ENCODE measurements at places on chromosomes 7 and 10.

DNA sequence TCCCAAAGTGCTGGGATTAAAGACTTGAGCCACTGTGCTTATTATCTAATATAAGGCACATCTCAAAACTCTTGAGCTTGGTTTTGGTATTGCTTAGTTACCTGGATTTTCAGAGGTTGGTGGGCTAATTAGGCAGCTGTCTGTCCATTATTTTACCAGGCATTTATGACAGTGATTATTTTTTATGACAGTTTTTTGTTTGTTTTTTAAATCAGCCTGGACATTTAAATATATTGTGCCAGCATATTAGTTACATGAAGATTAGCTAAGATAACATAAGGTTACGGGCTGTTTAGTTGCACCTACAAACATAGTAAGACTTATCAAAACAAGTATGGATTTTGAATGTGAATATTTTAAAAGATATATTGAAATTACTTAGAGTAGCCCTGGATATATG, 2.6 kb upstream of the ZRANB1 start:
- DNase-seq, result no peak

GRCh38 chr7:43849047-43849446, 20.3 kb downstream of the MRPS24 start:
- DNase-seq, result no peak

- DNase-seq, result no peak
Observed at GRCh38 chr7:133054162-133054840, 27.6 kb downstream of the CHCHD3 start.

DNA sequence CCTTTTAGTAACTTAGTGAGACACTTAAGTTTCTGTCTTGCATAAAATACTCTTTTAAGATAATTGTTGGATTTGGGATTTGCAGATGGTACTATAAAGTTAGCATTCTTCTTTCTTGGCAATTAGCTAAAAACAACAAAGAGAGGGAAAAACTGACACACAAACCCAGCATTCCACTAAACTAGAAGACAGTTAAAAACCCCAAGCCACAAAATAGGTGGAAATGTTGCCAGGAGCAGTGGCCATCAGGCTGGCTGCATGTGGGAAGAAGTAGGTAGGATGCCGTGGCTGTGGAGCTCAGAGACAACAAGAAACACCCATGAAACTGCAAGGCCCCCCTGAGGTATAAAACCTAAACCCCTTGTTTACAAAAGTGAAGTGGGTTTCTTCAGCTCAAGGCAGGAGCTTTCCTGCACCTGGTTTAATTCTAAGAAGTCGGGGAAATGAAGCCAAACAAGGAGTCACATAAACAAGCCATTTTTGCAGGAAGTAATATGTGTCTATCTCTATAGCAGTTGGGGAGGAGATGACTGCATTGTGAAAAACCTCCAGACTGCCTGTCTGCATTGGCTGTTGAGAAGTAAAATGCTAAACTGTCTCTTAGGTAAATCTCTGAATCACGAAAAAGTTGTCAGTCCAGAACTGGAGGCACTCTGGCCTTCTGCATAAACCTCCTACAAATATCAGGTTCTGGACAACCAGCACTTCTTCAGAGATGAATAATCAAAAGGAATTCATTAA, 9.5 kb downstream of the RAB18 start:
- no peak for DNase-seq

DNA sequence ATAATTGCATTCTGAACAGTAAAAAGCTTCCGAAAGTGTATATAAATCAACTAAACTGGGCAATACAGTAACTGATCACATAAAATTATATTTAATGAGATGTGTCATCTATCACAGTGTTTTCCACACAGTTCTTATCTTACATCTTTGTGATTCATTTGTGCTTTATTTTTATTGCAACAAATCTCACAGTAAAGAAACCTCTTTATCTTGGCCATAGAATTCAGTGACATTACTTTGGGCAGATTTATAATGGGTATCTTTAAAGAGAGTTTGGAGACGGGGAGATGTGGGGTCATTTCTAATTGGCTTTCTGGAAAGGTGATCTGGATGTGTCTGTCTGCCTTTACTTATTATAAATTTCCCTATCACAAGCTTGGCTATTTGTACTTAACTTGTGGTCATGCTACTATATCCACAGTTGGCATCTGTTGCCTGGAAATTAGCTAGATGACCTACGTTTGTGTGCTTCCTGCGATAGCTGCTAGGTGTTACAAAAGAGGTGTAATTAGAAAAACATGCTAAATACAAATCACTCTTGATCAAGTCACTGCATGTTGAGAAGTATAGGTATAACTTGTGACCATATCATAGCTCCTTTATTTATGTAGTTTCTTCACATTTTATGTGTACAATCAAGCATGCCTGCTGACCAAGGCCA, 123.8 kb downstream of the ARID5B start:
- DNase-seq, result no peak

DNA sequence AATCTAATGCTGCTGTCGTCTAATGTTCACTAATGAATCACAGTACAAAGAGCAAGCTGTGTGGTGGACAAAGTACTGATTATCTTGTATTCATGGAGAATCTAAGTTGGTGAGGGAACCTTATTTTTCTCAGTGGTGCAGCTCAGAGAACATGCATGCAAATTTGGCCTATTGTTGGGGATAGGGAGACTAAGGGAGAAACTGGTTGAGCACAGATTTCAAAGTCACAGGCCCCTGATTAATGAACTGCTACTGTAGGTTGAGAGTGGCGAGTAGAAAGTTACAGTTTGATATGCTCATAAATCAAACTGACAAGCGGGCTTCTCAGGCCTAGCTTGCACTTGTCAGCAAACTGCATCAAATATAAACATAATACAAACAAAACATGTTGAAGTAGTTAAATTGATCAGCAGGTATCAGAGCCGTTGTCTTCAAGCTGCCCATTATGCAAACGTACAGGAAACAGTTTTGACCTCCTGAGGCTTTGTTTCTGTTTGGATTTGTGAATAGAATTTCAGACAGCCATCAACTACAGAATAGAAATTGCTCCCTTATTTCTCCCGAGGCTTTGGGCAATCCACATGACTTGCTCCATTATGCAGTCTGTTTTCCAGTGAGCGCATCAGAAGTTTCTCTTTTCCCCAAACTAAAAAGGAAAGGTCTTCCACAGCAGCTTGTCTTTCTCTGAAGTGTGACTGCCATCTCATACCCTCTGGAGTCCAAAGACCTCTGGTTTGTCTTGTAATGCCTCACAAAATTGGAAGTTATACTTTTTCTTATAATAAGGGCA, 215.8 kb downstream of the FOXP2 start:
- no peak for DNase-seq

- no peak for DNase-seq
Observed at GRCh38 chr7:96985992-96986391, 19.4 kb upstream of the DLX6 start.

DNA sequence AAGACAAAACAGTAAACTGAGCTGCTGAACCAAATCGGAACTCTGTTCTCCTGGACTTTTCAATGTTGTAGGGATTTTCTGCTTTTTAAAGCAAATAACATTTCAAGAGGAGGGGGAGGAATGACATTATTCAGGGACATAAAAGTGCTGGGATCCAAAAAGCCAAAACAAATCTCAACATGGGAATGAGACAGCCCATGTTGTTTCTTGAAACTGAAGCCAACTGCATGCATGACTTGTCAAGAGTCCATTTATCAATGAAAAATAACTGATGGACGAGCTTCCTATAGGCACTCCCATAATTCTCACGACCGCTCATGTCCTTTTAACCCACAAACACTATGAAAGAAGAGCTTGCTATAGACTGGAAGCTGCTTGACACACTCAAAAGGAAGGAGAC, 27.8 kb downstream of the FAM53B start:
- DNase-seq, result no peak

GRCh38 chr7:371779-372545, 82.0 kb downstream of the FOXL3 start:
- DNase-seq, result peak; percentile 84

- DNase-seq, result no peak
Observed at GRCh38 chr10:128322106-128322505, 195.9 kb upstream of the MKI67 start.

DNA sequence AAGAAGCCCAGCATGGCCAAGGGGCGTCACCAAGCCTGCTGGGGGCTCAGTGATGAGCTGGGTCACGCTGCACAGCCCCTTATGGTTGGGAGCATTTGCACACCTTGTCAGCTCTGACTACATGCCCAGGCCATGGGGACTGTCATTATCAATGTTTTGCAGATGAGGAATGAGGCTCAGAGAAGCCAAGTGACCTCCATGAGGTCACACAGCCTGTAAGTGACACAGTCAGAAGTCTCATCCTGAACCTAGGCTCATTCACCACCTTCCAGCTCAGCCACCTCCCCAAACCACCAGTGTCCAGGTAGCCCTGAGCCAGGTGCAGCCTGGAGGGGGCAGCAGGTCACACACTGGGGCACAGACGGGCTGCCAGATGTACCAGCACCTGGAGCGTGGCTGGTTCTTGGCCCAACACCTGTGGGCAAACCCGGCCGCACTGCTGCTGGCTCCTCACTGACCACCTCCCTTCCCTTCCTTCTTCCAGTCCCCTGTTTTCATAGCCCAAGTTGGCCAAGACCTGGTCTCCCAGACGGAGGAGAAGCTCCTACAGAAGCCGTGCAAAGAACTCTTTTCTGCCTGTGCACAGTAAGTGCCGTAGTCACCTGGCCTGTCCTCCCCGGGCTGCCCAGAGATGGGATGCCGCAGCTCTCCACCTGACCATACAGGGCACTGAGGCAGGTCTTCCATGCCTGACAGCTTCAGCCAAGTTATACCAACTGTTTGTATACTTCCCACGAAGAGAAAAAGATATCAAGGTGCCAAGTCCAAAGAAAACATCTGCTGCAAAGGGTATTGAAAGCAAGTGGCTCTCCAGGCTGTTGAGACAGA, 119.6 kb downstream of the RGS10 start:
- DNase-seq, result no peak

DNA sequence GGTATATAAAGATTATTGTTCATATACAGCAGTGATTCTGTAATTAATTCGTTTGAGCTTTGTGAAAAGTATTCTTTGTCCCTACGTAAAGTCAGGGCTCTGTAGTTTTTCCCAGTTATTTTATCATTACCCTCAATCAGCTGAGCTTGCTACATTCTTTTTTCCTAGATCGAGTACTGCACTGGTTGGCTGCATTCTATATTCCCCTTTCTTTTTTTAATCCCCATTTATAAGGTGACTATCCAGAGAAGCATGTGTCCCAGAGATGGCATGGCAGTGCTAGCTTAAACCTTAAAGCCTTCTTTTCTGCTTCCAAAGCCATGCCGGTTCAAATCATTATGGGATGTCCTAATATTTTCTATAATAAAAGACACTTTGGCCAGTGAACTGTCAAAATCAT, 230.1 kb upstream of the CELF2 start:
- DNase-seq, result no peak

- DNase-seq, result no peak
Observed at GRCh38 chr10:44977287-44978212, 1.1 kb downstream of the DEPP1 start.

DNA sequence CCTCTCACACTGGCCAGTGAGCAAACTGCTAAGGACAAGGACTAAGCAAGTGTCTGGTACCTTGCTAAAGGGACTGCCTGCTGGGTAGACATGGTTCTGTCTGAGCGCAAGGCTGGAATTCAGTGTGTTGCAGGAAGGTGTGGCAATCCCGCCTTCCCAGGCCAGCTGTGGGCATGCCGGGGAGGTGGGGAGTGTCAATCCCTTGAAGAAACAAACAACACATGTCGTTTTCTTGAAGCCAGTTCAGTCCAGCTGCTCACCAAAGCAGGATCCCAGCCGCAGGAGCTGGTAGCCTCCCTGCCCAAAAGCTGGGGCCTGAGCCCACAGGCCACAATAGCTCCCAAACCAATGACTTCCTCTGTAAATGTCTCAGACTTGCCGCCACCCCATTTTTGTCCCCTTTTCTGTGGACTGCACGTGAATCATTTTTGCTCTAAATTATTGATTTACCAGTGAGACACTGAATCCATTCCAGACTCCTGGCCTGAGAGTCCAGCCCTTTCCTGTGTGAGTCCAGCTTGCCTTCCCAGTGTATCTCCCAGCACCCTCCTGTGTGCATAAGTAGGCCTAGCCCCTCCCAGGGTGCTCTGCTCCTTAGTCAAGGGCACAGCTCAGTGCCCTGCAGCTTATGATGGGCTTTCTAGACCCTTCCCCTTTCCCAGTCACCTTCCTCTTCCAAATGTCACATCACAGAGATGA, 166.8 kb downstream of the RGS10 start:
- no peak for DNase-seq

DNA sequence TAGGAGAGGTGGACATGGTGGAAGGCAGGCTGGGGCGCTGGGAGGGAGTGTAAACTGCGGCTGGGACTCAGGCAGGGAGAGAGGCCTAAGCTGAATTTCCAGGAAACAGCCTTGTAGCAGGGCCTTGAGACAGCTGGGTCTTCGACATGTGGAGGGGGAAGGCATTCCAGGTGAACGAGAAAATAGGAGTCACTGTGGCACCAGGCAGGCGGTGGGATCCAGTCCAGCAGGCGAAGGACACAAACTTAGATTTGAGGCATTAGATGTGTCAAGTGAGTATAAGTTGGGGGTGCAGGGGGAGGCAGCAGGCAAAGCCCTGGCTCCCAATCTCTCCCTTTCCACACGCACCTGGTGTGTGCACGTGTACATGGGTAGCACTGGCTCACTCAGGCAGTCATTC, 105.3 kb downstream of the PTPN20 start:
- no peak for DNase-seq

DNA sequence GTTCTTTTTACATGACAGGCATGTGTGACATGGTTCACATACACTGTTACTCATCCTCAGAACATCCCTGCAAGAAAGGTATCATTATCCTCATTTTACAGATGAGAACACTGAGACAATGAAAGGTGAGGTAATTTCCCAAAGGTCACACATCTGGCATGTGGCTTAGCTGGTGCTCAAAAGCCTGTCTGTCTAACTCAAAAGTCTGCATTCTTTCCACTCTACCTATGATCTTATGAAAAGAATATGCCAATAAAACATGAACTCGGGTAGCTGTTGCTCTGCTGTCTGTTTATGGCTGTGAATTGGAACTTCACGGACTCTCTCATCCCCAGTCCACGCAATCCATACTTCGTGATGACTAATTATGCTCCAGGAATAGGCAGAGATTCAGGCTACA, 79.0 kb upstream of the ODAD2 start:
- no peak for DNase-seq

GRCh38 chr10:49054753-49055152, 60.6 kb downstream of the VSTM4 start:
- DNase-seq, result no peak

DNA sequence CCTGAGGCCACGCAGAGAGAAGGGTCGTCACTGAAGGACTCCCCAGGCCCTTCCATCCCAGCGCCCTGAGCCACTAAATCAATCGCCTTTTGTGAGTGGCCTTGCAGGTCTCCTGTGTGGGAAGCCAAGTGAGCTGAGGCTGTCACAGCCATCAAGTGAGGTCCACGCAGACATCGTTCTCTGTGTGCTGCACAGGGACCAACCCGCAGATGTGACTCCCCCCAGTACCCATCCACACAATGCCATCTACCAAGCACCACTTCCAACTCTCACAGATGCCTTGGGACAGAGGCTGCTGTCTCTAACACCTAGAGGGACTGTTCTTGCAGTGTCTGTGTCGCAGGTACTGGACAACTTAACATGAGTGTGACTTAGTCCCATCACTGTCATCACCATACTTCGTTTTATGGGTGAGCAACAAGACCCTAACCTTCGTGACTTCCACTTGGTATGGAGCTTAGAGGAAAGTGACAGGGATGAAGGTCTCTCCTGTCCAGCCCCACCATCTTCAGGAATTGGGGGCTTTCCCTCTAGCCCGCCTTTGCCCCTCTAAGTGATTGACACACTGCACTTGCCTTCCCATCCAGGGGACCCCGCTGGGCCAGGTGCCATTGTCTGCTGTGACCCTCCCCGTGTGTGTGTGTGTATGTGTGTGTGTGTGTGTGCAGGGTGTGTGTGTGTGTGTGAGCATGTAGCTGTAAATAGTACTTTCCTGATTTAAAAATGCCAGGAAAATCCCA, 51.4 kb upstream of the TMEM72 start:
- no peak for DNase-seq

GRCh38 chr10:91597197-91597881, 35.5 kb downstream of the PPP1R3C start:
- DNase-seq, result no peak
